Fibroblast of skin of right quadriceps (primary cell): ENCODE measurements at places on chromosomes 2 and 18.
A peak's percentile ranks its signal among the peaks of the same experiment; 100 is the strongest.

GRCh38 chr2:132268977-132269523 is 107.3 kb upstream of the ANKRD30BL start:
- DNase-seq: no peak

GRCh38 chr2:23859983-23860382 is 66.9 kb downstream of the ATAD2B start:
- no peak for DNase-seq

DNA sequence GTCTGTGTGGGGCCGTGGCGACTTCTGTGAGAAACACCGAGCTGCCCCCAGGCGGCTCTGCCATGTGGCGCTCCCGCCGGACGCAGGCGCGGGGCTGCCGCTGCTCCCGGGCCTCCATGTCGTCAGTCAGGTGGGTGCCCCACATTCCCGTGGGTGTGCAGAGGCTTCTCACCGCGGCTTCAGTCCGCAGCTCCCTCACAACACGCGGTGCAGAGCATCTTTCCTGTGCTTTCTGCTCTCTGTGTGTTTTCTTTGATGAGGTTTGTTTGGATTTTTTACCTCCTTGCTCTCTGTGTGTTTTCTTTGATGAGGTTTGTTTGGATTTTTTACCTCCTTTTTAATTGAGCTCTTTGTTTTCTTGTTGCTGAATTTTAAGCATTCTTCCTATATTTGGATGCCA is 13.0 kb downstream of the AQP12A start:
- DNase-seq: no peak

GRCh38 chr2:67394734-67395133 is 2.4 kb upstream of the ETAA1 start:
- DNase-seq: peak; percentile 38

DNA sequence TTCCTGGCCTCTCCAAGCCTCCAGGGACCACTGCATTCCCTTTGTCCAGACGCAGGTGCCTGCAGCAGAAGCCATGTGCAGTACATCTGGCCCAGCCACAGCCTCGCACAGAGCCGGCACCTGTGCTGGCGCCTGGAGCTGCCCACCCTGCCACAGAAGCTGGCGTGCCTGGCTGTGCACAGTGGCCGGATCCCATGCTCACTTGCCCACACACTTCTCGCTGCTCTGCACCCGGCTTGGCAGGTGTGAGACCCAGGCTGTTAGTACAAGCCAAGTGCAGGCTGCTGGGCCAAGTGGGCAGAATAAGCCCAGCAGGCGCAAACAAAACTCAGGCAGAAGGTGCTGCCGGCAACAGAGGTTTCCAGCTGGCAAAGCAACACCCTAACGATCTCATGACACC is 124.5 kb upstream of the CCDC150 start:
- no peak for DNase-seq

GRCh38 chr18:48580782-48581181 is 42.0 kb downstream of the CTIF start:
- no peak for DNase-seq

DNA sequence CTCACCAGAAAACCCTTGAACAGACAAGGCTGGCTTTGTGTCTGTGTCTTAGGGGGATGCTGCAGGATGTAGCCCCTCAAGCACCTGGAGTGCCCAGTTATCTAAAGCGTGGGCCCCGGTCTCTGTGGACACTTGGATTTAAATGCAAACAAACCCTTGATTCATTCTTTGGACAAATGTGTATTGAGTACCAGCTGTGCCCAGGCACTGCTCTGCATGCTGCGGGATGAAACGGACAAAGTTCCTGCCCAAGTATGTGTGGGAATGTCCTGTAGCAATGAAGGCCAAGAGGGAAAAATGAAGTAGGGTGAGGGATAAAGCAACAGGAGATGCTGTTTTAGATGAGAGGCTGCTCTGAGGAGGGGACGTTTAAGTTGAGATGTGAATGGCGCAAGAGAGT is 53.9 kb downstream of the BOLA3 start:
- DNase-seq: no peak

DNA sequence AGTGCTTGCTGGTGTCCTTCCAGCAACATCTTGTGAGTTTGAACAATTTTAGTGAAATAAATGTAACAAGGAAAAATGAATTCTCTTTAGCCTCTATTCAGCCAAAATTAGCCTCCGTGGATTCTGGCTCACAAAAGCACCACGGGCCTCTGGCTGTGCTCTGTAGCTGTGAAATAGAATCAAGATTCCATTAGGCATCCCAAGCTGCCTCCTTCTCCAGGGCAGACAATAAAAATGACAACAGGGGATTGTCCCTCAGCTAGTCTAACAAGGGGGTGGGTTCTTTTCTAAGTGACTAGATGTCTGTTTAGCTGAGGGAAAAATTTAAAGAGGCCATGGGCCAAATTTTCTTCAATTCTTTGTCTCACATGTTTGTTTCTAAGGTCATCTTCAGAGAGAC is 254.7 kb upstream of the FIGN start:
- no peak for DNase-seq

- DNase-seq: no peak
These were observed 20.9 kb downstream of the LOXHD1 start for GRCh38 chr18:46636040-46636630.

- peak; percentile 29 for DNase-seq
These were observed 2.4 kb downstream of the OSR1 start for GRCh38 chr2:19355931-19356544.

- no peak for DNase-seq
These were observed 112.0 kb downstream of the QPCT start for GRCh38 chr2:37456479-37456878.

DNA sequence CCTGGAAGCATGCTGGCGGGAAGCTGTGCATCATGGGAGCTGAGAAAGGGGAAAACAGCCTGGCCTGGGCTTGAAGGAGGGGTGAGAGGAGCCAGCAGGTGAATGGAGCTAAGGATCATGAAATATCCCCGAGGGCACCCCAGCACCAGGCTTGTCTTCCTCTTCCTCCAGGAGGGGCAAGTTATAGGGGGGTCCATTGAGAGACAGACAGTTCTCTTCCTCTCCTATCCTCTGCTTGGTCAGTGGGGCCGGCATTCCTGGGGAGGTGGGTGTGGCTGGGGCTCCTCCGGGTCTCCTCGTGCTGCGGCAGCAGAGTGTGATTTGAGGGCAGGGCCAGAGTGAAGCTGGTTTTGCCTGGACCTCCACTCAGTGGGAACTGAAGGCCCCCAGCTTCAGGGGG is 78.9 kb downstream of the LIPG start:
- no peak for DNase-seq

DNA sequence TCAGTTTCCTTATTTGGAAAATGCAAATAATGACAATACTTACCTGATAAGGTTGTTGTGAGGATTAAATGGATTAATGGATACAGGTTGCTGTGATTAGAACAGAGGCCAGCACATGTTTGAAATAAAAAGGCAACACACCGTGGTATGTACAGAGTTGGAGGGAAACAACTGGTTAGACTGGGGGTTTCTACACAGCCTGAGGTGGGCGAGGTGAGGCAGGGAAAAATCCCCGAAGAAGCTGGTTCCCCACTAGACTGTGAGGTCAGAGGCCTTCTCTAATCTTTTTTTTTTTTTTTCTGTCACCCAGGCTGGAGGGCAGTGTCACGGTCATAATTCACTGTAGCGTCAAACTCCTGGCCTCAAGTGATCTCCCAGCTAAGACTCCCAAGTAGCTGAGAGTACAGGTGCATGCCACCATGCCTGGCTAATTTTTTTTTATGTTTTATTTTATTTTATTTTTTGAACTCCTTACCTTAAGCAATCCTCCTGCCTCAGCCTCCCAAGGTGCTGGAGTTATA is 1.2 kb upstream of the E2F6 start:
- no peak for DNase-seq

DNA sequence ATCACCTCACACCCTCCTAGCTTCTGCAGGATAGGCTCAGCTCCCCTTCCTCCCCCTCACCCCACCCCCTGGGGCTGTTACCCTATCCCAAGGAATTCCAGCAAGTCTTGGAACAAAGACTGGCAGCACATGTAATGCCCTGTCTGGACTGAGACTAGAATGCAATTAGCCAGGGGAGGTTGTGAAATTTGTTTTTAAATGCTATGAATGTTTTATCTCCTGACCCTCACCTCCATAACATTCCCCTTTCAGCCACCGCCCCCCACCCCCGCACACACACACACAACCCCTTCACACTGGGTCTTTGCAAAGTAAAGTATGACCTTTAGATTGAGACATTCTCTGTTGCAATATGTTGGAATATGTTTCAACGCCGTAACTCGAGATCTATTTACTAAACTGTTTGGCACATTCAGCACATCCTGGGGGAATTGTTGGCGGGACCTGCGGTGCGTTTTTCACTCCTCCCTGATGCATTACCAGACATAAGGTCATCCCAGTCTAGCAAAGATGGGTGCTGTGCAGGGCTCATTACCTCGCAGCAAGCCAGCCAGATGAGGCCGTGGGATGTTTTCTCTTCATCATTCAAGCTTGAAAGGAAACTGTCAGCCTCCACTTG is 290.7 kb upstream of the SLC14A2 start:
- DNase-seq: peak; percentile 90

DNA sequence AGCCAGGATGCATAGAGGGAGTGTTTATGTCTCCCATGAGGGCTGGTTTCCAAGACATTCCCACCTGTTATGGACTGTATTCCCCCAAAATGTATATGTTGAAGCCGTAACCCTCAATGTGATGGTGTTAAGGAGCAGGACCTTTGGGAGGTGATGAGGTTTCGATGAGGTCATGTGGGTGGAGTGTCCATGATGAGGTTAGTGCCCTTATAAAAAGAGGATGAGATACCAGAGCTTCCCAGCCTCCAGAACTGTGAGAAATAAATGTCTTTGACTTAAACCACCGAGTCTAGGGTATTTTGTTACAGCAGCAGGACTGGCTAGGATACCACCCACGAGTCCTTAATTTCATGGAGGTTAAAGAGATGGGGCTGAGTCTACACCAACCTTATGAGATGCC is 22.6 kb upstream of the EPAS1 start:
- no peak for DNase-seq

DNA sequence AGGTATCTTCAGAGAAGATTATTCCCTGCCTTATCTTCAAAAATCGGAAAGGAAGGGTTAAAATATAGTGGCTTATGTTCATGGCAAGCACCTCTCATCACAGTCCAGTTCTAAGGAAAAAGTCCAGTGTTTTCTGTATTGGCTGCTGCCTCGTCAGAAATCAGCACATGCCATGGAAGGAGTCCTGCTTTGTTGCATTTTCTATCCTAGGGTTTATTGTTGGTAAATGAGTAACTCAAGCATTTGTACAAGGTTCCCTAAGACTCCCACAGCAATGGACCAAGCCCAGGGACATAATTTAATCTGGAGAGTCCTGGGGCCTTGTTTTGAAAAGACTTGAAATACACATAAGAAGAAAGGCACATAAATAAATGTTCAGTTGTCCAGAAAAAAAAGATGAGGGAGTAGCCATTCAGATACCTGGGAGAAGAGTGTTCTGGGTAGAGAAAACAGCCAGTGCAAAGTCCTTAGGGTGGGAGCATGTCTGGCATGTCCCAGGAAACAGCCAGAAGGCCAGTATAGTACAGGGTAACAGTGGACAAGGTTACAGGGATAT is 26.4 kb downstream of the NBEAL1 start:
- no peak for DNase-seq

GRCh38 chr2:176470713-176471112 is 201.5 kb downstream of the MTX2 start:
- no peak for DNase-seq

DNA sequence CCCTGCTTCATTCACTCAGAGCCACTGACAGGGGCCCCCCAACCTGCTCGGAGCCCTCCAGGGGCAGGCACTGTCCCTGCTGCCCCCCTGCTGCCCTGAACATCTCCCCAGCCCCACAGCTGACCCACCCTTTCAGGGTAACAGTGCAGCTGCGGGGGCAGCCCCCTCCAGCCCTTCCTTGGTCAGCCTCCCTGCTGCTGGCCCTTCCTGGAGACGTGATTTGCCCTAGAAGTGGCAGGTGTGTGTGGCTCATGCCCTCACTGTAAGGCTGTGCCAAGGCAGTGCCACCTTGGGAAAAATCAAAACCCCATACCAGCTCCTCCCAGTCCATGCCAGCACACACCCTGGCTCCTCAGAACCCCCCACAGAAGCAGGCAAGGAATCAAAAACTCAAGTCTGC is 184.2 kb upstream of the HDAC4 start:
- no peak for DNase-seq

DNA sequence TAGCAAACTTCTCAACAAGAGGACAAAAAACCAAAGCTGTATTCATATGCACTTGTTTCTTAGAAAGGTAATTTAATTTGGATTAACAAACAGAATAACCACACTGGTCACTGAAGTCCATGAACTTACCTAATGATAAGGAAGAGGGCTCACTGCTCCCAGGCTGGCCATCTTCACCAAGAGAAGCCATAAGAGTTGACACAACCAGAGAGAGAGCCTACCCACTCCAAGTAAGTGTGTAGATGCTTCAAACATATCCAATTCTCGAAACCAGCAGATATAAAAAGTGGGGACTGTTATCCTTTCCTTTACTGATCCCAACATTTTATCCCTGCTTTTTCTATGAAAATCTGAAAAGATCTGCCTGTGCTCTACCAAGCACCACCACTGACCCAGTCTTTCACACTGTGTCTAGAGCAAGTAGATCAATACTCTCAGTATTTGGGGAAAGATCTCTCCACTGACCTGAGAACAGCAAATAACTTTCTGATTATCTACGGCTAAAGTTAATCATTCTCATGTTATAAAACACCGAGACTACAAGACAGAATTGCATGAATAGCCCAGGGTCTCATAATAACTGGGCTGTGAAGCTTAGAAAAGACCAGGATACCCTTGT is 111.5 kb upstream of the RNU4ATAC start:
- DNase-seq: no peak

DNA sequence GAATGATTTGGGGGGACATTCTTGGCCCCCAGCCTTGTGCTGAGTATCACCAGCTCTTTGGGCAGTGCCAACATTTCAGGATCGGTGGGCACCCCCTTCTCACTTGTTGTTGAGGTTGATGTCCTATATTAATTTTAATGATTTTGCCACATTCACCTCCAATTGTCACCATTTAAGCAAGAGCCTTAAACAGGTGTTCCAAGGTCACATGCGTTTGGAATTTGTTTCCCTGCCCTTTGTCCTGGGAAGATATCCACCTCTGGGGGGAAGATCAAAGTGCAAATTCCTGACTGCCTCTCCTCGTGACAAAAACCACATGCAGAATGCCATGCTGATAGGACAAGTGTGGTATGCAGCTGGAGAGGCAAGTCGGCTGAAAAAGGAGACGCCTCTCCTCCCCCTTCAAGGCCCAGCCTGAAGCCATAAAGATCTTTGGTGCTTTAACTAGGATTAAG is 72.5 kb upstream of the ID2 start:
- peak; percentile 65 for DNase-seq

- no peak for DNase-seq
These were observed 12.6 kb downstream of the GLI2 start for GRCh38 chr2:120748310-120748709.

DNA sequence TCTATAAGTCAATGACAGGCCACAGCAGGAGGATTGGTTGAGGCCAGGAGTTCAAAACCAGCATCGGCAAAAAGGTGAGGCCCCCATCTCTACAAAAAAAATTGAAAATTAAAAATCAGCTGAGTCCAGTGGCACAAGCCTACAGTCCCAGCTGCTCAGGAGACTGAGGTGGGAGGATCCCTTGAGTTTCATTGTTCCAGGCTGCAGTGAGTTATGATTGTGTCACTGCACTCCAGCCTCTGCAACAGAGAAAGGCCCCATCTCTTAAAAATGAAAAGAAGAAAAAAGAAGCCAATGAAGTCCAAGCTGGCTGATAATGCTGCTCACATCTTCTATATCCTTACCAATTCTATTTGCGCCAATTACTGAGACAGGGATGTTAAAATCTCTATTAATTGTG is 39.1 kb downstream of the MRPS5 start:
- DNase-seq: no peak

- no peak for DNase-seq
These were observed 621.1 kb downstream of the BCL11A start for GRCh38 chr2:59932341-59932740.
